ENCODE measurements at places on chromosomes 2 and 18.

DNA sequence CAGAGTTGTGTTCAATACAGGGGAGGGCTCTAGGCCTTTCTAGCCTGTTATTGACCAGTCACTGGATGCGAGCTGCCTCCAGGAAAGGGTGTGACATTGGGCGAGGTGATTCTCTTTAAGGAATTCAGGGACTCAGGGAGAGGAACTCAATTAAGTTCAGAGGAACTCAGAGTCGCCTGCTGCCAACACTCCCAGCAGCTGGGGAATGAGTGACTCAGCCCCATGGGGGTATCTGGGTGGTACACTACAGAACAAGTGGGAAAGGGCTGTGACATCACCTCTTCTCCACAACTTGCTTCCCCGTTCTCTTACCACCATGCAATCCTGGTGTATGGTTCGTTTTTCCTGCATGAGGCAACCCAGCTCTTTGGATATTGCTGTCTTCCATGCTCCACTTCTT is 50.4 kb upstream of the CYRIA start:
- no peak for DNase-seq

DNA sequence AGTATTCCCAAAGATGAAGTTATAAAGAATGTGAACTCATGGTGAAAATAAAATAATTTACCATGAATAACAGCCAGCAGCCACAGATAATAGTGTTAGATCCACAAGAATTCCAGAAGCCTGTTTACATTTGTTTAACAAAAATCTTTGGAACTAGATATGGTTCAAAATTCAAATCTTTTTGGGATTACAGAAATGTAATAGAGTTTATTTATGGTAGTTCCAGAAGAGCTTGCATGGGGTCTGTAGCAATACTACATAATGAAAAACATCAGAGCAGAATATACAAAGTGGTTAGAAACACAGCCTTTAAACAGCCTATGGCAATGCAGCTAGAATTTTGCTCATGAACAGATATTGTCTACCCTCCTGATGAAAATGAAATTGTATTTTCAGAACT is 179.1 kb downstream of the RDH14 start:
- no peak for DNase-seq

DNA sequence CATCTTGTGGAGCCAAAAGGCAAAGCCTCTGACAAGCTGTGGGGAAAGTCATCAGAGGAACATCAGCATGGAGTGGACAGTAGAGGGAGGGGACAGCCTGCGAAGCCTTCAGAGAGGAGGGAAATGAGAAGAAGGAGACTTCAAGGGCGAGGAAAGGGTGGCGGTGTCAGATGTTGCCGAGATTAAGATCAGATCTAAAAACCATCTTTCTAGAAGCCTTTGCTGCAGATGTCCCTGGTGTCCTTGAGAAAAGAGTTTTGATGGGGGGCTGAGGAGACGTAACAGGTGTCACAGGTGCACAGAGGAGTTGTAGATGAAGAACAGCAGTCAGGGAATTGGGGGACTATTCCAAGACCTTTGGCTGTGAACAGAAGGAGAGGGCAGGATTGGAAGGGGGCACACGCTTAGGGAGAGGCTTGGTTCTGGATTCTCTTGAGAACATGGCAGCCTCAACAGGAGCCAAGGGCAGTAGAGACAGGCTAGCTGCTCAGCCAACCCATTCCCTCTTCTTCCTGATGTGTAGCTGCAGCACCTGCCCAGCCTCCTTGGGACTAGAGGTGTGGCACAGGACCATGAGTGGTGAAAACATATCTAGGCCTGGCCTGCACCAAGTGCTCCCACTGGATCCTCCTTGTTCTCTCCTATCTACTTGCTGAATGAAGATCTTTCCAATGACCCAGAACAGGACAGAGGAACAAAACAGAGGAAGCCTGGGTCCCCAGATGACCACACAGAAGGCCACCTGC is 22.7 kb upstream of the NCL start:
- DNase-seq = no peak

DNA sequence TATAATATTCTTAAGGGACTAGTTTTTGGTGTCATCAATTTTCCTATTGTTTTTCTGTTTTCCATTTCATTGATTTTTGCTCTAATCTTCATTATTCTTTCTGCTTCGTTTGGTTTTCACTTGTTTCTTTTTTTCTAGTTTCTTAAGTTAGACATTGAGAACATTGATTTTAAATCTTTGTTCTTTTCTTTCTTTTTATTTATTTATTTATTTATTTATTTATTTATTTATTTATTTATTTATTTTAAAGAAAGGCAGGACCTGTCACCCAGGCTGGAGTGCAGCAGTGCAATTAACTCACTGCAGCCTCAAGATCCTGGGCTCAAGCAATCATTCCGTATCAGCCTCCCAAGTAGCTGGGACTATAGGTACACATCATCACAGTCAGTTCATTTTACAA is 7.0 kb upstream of the FMNL2 start:
- no peak for DNase-seq

- DNase-seq = no peak
These were observed 142.3 kb downstream of the ACOXL start for GRCh38 chr2:110874453-110875383.

GRCh38 chr2:43754180-43754579 is 19.7 kb upstream of the DYNC2LI1 start:
- DNase-seq = no peak

DNA sequence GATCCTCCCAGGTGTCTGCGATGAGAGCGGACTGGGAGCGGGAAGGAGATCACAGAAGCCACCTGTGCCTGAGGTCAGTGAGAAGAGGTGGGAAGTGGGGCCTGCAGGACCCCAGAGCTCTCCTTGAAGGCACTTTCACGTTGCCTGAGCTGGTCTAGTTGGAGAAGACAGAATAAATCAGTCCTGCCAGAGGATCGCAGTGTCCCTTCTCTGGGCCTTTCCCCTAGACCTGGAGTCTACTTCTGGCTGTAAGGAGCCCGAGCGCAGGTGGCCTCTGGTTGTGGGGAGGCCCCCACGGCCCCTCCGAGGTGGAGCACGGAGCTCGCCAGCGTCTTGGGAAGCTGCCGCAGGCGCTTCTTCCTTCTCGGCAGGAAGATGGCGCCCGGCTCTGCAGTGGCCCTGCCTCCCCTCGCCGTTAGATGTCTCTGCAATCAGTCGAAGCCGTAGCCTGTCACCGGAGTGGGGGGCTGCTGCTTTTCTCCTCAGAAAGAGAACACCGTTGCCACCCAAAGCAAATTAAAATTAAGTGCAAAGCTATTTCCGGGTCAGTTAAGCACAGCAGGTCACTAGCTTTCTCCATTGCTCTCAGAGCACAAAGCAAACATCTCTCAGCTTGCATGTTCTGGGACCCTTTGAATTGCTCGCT is 212.0 kb upstream of the MYT1L start:
- DNase-seq = no peak
